ENCODE measurements at places on chromosomes 7 and 10.

DNA sequence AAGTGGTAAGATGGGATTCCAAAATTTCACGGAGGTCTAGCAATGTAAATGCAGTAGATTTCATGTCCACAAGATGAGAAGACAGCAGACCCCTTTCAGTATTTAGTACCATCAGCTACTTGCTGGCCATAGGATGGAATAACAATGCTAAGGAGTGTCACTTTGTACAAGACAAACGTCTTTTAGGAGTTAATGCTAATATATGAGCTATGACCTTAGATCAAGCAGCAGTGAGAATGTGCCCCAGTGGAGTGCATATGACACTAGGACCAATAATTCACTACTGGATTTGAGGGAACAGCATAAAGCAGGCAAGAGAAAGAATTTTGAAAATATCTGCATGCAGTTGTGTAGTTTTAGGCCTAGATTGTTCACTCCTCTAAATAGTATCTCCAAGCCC lies 182.8 kb upstream of the ZNF804B start:
- DNase-seq = no peak

DNA sequence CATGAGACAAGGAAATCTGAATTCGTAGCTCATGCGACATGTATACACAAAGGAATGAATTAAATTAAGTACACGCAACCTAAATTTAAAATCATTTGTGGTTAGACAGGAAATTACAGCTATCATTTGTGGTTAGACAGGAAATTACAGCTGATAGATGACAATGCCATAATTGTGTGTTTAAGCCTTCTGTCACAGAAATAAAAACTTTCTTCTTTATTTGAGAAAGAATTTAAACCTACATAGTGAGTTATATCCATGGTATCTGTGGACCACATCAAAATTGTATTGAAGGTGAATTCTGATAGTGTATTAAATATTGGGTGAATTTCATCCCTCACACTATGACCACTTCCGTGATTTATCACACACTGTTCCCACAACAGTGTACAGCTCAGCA lies 362.9 kb downstream of the MAGI2 start:
- DNase-seq = no peak

GRCh38 chr7:24476227-24476626 lies 97.0 kb upstream of the PALS2 start:
- DNase-seq = no peak

- DNase-seq = no peak
These were observed 9.2 kb downstream of the GLCCI1 start for GRCh38 chr7:7977774-7978173.

- no peak for DNase-seq
These were observed 28.3 kb downstream of the NCAPG2 start for GRCh38 chr7:158676171-158676840.

DNA sequence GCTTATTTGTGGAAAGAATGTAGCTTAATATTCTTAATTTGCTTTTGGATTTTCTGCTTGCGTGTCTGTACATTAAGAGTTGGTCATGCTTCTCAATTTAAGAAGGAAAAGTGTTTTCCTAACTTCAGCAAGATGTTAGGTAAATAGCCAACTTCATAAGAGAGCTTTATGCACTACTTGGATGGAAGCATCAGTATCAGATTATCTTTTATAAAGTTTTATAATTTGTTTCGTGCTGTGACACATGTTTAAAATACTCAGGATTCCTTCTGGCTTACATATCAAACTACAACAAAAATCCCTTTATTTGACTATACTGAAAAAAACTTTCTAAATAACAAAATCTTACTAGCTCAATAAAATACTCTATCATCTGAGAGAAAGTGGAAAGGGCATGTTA lies 34.8 kb upstream of the AGR2 start:
- no peak for DNase-seq

DNA sequence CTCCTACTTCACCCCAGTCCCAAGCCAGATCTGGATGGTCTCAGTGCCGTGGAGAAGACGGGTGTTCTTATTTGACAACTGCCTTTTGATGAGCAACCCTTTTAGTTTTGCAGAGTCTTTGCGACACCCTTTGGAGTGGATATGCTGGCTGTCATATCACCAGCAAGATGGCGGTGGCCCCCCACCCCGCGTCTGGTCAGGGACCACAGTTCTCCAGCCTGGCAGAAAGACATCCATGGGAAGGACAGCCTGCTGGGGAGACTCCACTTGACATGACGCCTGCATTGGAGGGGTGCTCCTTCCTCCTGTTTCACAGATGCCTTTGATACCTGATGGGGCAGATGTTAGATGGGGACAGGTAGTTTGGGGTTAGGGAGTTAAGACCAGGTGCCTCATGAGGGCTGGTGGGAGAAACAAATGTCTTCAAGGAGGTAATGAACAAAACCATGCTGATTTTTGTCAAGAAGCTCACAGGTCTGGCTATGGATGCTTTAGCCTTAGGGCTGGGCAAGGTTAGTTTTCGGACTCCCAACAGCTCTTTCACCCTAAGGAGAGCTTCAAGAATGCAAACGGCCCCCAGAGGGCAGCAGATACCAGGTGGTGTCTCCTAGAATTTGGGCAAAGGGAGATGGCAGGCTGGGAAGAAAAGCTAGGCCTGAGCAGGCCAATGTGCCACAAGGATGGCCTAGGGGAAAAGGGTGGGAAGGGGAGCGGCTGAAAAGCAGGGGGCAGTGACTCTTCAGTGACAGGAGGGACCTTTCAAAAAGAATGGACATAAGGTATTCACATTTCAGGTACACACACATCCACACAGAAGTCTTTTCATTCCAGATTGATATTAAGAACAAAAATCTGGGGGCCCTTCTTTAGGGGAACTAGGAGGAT lies 95.2 kb downstream of the CLEC2L start:
- no peak for DNase-seq

GRCh38 chr7:100016215-100016901 lies 962 bp downstream of the ZKSCAN1 start:
- no peak for DNase-seq

GRCh38 chr7:17041324-17041723 lies 159.5 kb upstream of the AGR3 start:
- DNase-seq = no peak

- no peak for DNase-seq
These were observed 9.4 kb upstream of the ZC3HAV1 start for GRCh38 chr7:139118805-139119485.

- DNase-seq = no peak
These were observed 102.4 kb downstream of the USP6NL start for GRCh38 chr10:11509036-11509435.

- no peak for DNase-seq
These were observed 50.5 kb upstream of the TCF7L2 start for GRCh38 chr10:112899391-112900065.

- DNase-seq = no peak
These were observed 3.4 kb downstream of the STAM start for GRCh38 chr10:17647326-17647725.

GRCh38 chr7:26574476-26574875 lies 282.8 kb downstream of the SNX10 start:
- no peak for DNase-seq

GRCh38 chr7:66758950-66759628 lies 18.6 kb downstream of the RABGEF1 start:
- no peak for DNase-seq

DNA sequence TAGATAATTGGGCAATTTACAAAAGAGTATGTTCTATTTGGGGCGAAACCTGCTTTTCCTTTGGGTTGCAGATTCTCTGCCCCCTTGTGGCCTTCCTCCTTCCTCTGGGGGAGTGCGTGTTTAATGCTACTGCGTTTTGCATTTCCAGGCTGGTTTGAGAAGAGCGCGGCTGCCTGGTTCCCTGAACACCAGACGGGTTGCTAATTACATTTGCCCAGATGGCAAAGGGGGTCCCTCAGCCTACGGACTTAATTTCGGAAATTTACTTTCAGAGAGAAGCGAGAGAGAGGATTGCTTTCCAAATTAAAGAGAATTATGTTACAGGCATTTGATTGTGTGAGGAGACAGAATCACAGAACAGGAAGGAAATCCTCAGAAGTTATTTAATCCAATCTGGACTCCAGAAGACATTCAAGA lies 91.9 kb upstream of the JAZF1 start:
- no peak for DNase-seq

DNA sequence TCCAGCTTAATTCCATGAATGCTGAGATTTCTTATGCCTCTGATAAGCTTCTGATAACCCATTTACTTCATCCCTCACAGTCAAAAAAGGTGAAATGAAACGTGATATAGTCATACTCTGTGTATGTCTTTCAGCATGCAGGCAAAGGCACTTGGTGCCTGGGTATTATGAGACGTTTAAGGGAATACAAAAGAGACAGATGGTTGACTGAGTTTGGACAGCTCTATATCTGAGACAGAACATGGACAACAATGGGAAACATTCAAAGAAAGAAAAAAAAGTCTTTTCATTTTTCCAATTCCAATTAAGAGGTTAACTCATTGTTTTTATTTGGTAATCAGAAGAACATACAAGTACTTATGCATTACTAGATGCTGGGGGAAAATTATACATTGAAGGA lies 96.2 kb downstream of the PPP1R17 start:
- DNase-seq = no peak

DNA sequence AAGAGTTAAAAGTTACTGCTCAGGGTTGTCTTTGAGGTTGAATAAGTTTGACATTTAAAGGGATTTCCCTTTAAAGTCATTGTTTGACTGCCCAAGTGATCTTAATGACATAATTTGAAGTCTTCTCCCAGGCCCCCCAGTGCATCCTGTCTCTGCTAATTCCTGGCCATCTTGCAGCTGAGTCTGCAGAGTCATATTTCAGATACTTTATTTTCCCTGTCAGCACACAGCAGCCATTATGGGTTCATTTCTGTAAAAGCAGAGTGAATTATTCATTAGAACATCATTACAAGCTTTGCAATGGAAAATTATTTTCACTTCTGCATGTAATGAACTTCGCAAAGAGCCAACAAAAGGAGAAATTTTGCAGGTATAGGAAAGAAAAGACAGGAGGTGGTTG lies 536.6 kb downstream of the GALNT17 start:
- DNase-seq = no peak

DNA sequence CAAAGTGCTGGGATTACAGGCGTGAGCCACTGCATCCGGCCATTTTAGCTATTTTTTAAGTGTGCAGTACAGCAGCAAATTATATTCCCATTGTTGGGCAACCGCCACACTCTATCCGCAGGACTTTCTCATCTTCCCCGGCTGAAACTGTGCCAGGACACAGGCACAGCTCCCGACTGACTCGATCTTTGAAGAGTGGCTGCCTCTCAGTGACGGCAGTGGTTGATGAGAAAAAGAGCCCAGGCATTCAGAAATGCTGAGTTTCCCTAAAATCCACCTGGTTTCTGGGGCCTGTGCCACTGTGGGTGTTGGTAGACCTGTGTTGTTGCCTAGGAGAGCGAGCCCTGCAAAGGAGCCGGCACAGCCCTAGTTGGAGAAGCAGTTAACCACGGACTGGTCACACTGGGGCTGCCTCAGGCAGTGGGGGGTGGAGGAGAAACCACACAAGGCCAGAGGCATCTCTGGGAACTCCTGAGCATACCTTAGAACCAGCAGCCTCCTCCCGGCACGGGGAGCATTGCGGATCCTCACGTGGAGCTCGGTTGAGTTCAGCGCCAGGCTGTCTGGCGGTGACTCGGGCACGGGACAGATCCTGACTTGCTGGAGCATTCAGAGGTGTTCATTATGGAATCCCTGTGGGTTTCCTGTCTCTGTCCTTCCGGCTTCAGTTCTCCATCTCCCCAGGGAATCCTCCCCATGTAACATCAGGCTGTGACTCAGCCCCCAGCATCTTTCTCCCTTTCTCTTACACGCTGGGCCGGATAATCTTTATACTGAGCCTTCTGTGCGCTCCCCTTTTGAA lies 16.2 kb downstream of the PFKFB3 start:
- DNase-seq = no peak

DNA sequence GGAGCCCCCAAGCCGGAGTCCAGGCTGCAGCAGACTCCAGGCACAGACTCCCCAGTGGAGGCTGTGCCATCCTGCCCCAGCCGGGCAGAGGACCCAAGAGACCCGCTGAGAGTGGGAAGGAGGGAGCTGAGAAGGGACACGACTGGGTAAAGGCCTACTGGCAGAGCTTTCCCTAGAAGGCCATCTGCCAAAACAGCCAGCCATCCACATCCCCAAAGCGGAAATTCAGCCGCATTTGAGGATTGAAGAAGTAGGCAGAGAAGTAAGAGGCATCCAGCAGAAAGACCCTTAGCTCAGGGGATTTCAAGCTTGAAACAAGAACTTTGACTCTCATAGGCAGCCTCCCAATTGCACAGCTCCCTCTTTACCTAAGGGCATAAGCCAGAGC lies 857 bp downstream of the CPXM2 start:
- DNase-seq = no peak

- DNase-seq = no peak
These were observed 42.4 kb downstream of the MRPS33 start for GRCh38 chr7:140972344-140972743.

GRCh38 chr7:85041605-85042216 lies 145.1 kb downstream of the SEMA3D start:
- DNase-seq = no peak

- DNase-seq = no peak
These were observed 107.7 kb downstream of the CACNA2D1 start for GRCh38 chr7:82335927-82336326.

- no peak for DNase-seq
These were observed 10.3 kb downstream of the FAM3C start for GRCh38 chr7:121385800-121386179.

All from stimulated activated CD8-positive, alpha-beta memory T cell treated with anti-CD3 and anti-CD28 coated beads, Interleukin-4, amount 100 ng/mL, for 1 hour (primary cell).